ENCODE measurements at places on chromosomes 5 and 9.

DNA sequence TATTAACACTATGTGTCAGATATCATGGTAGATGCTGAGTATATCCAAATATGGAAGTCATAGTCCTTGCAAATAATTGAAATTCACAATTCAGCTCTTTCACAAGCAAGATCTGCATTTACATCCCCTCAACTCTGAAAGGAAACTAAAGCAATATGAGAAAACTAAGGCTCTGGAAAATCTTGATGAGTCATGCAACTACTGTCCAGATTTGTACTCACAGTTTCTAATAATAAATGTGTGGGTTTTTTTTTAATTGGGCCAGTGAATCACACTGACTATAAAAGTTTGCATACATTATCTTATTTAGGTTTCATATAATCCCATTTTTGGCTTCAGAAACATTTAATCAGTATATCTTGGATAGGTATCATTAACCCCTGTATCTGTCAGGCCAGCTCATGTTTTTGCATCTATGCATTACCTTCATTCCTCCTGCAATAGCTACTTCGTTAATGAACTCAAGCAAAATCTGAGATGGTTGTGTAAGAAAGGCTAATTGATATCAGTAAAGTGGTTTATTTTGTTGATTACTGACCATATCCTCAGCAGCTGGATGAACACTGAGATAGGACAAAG is 58.7 kb upstream of the PRR16 start:
- no peak for DNase-seq

GRCh38 chr9:126457890-126458289 is 131.3 kb downstream of the MVB12B start:
- DNase-seq = no peak

DNA sequence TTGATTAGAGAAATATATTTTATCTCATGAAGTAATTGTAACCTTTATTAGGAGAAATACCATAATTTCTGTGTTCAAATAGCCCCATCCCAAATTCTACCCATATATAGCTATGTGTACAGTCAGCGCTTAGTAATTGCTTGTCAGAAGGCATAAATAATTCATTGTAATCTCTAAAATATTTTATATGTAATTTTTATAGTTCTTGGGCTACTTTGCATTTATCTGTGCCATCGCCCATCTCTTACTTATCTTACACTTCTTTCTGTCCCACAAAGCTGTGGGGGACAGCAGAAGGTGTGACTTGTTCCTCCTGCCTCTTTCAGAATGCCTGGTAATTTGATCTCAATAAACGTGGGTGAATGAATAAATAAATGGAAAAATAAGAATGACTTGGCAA is 5.5 kb downstream of the ADAMTSL1 start:
- no peak for DNase-seq

DNA sequence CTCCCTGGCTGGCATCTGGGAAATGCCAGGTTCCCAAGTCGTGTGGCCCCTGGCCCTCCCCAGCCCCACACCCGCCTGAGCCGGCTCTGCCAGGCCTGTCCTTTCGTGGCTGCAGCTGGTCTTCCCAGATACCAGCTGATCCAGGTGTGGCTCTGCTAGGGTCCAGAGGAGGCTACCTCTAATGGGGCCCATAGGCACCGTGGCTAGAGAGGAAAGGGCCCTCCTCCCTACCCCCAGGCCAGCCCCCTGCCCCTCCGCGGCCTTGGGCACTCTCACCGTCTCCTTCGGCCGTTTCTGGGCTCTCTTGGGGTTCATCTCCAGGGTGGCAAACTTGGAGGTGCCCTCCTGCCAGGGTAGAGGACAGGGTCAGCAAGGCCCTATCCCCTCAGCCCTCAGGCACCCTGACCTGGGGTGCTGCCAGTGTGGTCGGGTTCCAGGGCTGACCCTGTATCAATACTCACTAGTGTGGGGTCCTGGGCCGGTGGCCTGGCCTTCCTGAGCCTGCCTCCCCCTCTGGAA is 17.0 kb downstream of the RALGDS start:
- no peak for DNase-seq
